ENCODE measurements at places on chromosomes 6 and 20. TPM values are rescaled to one million over a fixed set of nuclear protein-coding genes. Genes with fewer than 3 reads are reported as not detected.
A peak's percentile ranks its signal among the peaks of the same experiment; 100 is the strongest.

SOX18 gene
- 11.3 TPM for total RNA-seq

MAP3K4 gene
- 113 TPM for total RNA-seq

GRCh38 chr6:158865769-158866168, 46.6 kb upstream of the EZR start:
- H3K4me1 ChIP-seq: peaks cover 32% of the 10 kb centered on the region
- H3K4me3 ChIP-seq: no peak overlapping the region
- no peaks in the 10 kb centered on the region for H3K27me3 ChIP-seq

DNA sequence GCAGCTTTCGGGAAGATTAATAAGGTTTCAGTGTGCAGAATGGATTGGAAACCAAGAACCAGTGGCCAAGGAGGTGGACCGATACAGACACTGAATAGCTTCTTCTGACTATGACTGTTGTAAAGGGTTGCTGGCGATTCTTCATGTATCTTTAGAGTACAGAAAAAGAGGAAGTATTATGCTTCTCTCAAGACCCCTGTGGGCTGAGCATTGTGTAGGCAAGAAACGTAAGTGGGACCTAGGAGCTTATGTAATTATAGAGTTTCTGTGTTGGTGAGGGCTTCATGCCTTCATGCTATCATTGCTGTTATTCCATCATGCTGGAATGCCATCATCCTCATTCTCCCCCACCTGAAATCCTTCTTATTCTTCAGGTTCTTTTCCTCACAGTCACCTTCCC, 105.4 kb upstream of the AKIRIN2 start:
- no peaks in the 10 kb centered on the region for H3K4me1 ChIP-seq
- no peak overlapping the region for H3K4me3 ChIP-seq
- no peak overlapping the region for H3K27ac ChIP-seq
- no peaks in the 10 kb centered on the region for H3K36me3 ChIP-seq
- DNase-seq: no peak

- DNase-seq: peak; percentile 56
- H3K27ac ChIP-seq: peak overlapping the region; percentile 71
- no peaks in the 10 kb centered on the region for H3K27me3 ChIP-seq
- peaks cover 33% of the 10 kb centered on the region for H3K4me1 ChIP-seq
- no peaks in the 10 kb centered on the region for H3K36me3 ChIP-seq
Measured at GRCh38 chr6:43089874-43090558, 13.9 kb downstream of the PTK7 start.

All from thyroid gland (tissue), 4 donors.